ENCODE measurements at places on chromosomes 7 and 10. TPM values are rescaled to one million over a fixed set of nuclear protein-coding genes. Genes with fewer than 3 reads are reported as not detected.
A peak's percentile ranks its signal among the peaks of the same experiment; 100 is the strongest.

- no peak for DNase-seq
Measured at GRCh38 chr7:65250697-65251395, 122.8 kb upstream of the ZNF92 start.

DNA sequence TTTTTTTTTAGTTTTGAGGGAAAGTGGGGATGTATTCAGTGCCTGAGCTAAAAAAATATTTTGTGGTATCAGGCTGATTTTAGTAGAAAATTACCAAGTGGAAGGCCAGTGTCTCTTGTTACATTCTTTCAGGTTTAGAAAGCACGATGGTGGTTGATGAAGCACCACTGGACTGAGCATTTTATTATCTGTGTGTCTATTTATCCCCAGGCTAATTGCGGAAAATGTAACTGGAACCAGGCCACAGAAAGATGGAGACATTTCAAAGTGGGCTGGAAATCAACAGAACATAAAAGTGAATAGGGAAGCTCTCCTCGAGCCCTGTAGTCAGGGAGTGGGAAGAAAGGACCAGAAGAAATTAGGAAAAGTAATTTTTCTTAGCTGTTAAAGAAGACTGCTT is 261.0 kb downstream of the STK31 start:
- DNase-seq, result no peak

DNA sequence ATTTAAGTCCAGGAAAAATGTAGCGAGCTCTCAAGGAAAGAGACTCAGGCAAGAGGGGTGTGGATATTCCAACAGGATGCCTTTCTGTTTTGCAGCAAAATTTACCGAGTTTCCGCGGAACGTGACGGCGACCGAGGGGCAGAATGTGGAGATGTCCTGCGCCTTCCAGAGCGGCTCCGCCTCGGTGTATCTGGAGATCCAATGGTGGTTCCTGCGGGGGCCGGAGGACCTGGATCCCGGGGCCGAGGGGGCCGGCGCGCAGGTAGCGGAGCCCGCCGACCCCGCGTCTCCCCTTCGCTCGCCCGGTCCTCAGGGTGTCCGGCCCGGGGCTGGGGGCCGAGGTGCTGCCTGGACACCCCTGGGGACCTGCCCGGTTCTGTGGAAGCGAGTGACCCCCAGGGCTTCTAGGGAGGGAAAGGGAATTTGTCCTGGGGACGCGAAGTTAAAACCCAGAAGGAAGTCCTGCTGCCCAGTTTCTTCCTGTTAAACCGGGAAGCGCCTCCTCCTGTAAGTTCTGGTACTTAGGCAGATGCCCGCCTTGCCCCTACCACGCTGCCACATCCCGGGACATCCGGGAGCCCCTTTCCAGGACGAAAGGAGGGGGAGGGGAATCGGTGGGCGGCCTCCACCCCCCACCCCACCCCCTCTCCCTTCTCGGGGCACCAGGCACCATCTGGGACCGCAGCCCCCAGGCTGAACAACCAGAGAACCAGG is 2.5 kb downstream of the VSTM2A start:
- no peak for DNase-seq

DNA sequence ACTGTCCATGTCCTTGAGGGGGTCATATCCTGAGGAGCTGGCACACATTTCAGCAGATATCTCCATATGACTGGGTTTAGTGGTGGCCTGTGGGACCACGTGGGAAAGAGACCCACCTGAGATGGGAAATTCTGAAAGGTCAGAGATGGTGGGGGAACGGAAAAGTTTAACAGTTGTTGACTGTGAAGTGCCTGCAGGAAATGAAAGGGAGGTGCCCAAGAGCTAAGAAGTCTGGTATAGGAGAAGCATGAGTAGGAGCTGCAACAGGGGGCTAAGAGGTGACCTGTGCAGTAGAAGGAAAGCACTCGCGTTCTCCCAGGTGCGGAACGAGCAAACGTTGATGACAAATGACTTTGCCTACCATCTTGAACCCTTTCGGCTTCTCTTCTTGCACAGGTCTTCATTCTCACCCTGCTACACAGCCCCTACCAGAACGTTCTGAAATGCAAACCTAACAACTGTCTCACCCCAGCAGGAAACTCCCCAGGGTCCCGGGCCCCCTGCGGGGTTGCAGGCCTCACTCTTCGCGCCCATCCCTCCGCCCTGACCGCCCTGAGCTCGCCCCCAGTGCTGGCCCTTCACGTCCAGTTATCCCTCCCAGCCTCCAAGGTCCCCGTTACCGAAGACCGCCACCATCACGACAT is 9.8 kb upstream of the FXYD4 start:
- DNase-seq, result peak; percentile 48

DNA sequence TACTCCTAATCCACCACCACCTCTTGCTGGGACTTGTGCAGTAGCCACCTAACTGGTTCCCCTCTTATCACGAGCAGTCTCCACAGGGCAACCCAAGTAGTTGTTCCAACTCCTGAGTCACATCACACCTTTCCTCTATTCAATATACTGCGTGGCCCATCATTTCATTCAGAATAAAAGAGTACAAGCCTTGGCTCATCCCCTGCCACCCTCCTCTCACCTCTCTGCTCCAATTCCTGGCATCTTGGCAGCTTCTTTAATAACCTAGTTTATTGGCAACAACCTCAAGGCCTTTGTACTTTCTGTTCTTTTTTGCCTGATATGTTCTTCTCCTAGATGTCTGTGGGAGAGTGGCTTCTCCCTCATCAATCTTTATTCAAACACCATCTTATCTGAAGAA is 199.4 kb downstream of the KIAA1217 start:
- DNase-seq, result no peak

Gene ITIH5
- total RNA-seq, result not detected

Gene PRKG1
- not detected for total RNA-seq

- no peak for DNase-seq
Measured at GRCh38 chr10:118214776-118215175, 127.3 kb downstream of the FAM204A start.

Gene PHF14
- total RNA-seq, result 28.1 TPM

DNA sequence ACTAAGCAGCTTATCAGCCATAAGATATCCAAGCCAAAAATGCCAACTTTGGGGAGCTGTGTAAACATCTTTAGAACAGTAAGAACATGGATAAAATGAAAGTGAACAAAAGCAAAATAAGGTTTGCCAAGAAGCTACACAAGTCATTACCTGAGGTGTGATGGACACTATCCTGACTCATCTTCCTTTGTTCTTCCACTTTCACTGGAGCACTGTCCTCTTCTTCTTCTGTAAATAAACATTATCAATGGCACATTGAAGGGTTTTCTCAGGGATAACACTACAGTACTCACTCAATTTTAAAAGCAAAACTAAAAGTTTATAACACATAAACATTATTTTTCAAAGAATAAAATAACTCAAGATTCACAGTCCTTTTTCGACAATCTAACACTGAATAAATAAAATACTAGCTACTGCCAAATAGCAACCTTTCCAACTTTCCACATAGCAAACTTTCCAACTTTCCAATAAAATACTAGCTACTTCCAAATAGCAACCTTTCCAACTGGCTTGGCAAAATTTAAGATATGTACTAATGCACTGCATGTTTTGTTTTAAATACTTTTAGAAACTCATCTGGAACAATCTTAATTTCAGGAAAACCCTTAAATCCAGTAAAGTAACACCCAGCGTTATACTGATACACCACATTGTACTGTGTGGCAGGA is 174.1 kb downstream of the SKAP2 start:
- DNase-seq, result no peak
